Esophagus squamous epithelium (tissue), 5 donors: ENCODE measurements at places on chromosomes 1 and 21.

DNA sequence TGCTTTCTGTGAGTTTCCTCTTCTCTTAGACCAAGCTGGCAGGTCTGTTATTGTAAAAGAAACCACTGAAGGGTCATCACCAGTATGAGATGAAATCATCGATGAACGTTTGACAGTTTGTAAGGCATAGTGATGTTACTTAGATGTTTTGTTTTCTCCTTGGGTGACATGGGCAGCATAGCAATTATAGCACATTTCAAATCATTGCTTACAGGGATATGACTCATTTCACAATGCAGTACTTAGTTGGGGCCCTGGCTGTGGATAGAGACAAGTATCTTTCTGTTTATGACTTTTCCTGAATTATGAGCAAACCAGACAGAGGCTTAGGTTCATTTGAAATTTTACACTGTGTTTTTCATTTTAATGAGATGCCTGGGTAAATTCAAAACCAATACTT, 313.0 kb downstream of the RWDD3 start:
- no peak for DNase-seq

- no peak for DNase-seq
These were observed 284.0 kb downstream of the PTPRC start for GRCh38 chr1:198922638-198923430.

DNA sequence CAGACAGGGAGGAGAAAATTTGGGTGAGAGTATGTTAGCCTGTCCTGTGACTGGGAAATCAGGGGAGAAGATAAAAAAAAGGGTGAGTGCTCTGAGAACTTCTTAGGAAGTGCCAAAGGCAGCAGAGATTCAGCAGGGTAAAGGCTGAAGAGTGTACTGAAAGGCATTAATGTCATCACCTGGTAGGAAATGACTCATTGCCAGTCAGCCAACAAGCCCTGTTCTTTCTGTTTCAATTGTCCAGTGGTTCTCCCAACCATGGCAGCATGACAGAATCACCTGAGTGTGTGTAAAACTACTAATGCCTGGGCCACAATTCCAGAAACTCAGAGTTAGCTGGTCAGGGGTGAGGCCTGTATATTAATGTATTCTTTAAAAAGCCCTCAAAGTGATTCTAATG, 83.5 kb downstream of the INTS7 start:
- no peak for DNase-seq

GRCh38 chr1:221530791-221531190, 211.1 kb downstream of the DUSP10 start:
- no peak for DNase-seq

- no peak for DNase-seq
These were observed 59.5 kb downstream of the CDK18 start for GRCh38 chr1:205563927-205564441.

DNA sequence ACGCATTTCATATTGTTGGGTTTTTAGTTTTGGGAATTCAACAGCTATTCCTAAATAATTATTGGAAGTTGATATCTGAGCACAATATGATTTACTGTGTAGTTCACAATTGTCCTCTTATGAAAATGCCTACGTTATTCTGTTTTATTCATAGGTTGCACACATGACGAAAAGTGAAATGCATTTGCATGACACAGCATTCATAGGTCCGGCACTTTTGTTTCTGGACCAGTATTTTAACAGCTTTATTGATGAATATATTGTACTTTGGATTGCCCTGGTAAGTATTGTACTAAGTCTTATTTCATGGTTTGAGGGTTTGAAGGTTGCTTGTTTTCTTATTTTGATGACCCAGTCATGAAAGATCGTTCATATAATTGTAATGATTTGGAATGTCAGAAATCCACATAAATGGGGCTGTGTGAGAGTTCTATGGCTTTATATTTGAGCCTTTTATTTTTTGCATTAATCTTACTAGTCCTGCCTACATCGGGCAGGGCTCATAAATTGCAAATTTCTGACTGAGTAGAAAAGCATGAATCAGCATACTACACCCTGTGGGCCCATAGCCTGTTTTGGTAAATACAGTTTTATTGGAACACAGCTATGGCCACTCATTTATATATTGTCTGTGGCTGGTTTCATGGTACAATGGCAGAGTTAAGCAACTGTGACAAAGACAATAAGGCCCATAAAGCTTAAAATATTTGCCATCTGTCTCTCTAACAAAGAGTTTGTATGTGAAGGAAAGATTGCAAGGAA, 17.0 kb downstream of the DENND2D start:
- no peak for DNase-seq

DNA sequence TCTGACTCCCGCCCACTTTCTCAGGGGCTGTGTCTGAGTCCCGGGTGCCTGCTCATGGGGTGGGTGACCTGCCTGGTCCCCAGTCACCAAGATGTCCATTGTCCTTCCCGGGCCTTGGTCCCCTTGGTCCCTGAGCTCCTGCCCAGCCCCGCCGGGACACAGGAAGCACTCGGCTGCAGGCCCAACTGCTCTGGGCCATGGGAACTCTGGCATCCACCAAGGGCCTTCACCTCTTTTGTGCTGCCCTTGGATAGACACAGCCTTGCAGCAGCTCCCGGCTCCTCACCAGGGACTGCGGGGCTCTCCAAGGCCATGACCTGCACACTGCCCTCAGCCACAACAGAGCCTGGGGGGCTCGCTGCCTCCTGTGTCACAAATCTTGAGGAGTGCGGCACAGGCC, 22.1 kb upstream of the MX1 start:
- no peak for DNase-seq

GRCh38 chr1:232334811-232335210, 295.1 kb downstream of the SIPA1L2 start:
- no peak for DNase-seq

GRCh38 chr1:108327534-108328466, 83.9 kb upstream of the NBPF4 start:
- no peak for DNase-seq
